Activated T-cell treated with anti-CD3 and anti-CD28 coated beads for 24 hours (primary cell): ENCODE measurements at places on chromosomes 3 and 15.

GRCh38 chr3:52041118-52041731, 15.1 kb downstream of the DUSP7 start:
- DNase-seq, result no peak

GRCh38 chr3:191859531-191859930, 398.6 kb downstream of the PYDC2 start:
- DNase-seq, result no peak

GRCh38 chr3:195297446-195297845, 26.5 kb upstream of the XXYLT1 start:
- DNase-seq, result no peak

GRCh38 chr15:83498801-83499200, 51.7 kb downstream of the SH3GL3 start:
- DNase-seq, result no peak

- DNase-seq, result no peak
These were observed 534.2 kb upstream of the ALCAM start for GRCh38 chr3:104832530-104832929.

- no peak for DNase-seq
These were observed 226.6 kb upstream of the ROBO1 start for GRCh38 chr3:79994397-79994796.

DNA sequence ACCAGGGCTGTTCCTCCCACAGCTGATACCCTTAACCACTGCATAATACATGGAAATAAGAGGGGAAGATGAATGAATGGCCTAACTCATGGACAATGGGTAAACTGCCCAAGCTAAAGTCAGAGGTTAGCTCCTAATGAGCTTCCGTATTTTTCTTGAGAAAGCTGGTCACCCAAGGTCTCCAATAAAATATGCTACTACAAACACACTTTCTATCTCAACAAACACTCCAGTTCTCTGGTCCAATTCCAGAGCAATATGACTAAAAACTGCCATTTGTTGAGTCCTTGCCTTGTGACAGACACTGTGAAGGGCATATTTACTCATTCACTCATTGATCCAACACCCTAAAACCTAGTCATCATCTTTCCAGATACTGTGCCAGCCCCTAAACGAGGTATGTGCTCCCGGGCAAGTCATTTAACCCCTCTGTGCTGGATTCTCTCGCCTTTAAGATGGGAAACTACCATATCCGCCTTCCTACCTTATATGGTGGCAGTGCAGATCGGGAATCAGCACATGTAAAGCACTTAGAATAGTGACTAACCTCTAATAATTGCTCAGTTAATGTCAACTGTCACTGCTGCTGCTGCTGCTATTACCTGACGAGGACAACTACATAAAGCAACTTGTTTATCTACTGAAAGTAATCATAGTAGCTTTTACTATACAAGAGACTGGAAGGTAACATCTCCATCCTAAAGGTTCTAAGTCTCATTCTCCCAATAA, 89.1 kb downstream of the XXYLT1 start:
- DNase-seq, result no peak

GRCh38 chr3:154112146-154112852, 8.9 kb upstream of the ARHGEF26 start:
- DNase-seq, result no peak

GRCh38 chr3:46693038-46693891, at the start of gene ALS2CL:
Gene ALS2CL (minus strand): TSS chr3:46693679. CDS start chr3:46689440, 4,239 bp downstream.
- DNase-seq, result peak; percentile 48

DNA sequence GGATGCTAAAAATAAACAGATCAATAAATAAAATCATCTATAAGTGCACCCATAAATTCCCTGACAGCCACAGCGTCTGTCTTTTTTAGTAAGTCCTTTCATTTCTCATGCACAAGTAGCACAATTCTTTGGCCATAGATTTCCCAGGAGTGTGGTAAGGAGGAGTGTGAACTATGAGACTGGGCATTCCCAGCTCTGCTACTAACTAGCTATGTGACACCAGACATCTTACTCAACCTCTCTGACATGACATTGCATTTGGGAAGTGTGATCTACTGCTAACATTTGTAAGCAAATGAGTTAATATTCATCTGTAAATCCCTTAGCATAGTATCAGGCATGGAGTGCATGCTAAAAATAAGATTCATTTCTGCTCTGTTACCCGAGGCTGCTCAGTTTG, 301.7 kb downstream of the NTRK3 start:
- no peak for DNase-seq

GRCh38 chr3:114606336-114606735, 312.5 kb downstream of the TIGIT start:
- DNase-seq, result no peak

DNA sequence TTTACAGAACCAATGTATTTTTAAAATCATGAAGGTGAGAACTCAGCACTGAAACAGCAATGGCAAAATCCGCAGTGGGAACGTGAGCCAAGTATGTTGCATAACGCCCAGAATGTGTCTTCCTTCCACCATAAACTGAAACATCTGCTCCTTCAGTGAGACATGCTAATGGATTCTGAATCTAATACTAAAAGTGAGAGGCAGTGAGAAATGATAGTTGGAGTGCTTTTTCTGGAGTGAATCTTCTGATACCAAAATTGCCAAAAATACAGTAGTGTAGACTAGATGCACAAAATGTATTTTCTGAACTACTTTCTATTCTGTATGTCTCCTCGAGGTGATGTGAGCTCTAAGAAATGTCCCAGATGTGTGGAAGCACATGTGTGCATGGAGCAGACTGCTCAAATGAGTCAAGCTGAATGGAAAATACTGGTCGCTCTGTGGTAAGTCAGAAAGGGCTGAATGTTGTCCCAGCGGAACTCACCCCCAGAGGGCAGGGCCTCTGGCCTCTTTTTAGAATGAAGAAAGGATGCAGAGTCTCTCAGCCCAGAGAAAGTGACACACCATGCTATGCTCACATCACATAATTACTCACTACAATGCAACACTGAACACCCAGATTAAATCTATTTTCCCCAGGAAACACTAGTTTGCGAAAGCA, 73.0 kb downstream of the ATP10A start:
- peak; percentile 59 for DNase-seq

DNA sequence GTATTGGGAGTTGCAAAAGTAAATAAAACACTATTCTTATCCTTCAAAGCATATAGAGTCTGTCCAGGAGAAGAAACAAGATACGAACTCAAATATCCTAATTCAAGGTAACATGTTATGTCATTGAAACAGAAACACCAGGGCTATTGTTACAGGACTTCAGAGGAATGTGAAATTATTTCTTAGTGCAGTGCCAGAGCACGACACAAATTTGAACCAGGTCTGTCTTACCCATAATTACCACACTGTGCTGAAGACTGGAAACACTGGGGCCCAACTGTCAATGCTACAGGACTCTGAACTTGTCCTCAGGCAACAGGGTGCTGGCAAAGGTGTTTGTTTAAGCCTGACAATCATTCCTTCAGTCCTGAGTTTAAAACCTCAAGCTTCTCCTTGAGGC, 633.6 kb upstream of the UBE2E2 start:
- no peak for DNase-seq

GRCh38 chr15:73518180-73518862, 75.4 kb downstream of the REC114 start:
- DNase-seq, result no peak
